ENCODE measurements at places on chromosomes 12 and 14.

DNA sequence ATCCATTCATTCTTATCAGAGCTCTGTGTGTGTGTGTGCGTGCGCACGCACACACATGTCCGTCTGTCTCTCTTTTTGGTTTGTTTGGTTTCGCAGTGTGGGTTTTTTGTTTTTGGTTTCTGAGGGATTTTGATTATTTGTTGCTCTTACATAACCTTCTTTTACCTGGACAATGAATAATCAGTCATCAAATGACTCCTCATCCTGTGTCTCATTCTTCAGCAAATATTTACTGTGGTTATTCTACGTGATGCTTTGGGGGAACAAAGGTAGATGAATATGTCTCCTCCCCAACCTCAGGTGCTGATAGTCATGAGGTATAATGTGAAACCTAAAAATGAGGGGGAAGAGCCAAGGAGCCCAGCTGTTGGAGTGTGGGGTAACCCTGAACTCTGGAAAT, 92.4 kb downstream of the SAMD4A start:
- DNase-seq: no peak

GRCh38 chr14:31154956-31155355, 52.6 kb downstream of the HECTD1 start:
- DNase-seq: no peak

GRCh38 chr12:131943389-131943788, 6.4 kb upstream of the EP400 start:
- DNase-seq: no peak

DNA sequence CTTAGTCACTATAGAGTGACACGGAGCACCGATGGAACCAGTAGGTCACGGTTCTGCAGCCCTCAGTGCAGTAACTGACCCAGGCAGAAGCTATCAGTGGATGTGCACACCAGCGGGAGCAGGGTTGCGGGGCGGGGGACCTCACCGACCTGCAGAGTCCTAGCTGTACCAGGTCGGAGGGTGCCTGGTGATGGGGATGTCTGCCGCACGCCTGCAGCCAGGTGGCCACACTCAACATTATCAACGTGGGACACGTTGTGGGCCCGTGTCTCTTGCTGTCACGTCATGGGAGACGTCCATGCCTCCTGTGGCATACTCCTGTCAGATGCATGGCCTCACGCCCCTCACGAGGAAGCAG, 55.2 kb downstream of the ADGRD1 start:
- no peak for DNase-seq

DNA sequence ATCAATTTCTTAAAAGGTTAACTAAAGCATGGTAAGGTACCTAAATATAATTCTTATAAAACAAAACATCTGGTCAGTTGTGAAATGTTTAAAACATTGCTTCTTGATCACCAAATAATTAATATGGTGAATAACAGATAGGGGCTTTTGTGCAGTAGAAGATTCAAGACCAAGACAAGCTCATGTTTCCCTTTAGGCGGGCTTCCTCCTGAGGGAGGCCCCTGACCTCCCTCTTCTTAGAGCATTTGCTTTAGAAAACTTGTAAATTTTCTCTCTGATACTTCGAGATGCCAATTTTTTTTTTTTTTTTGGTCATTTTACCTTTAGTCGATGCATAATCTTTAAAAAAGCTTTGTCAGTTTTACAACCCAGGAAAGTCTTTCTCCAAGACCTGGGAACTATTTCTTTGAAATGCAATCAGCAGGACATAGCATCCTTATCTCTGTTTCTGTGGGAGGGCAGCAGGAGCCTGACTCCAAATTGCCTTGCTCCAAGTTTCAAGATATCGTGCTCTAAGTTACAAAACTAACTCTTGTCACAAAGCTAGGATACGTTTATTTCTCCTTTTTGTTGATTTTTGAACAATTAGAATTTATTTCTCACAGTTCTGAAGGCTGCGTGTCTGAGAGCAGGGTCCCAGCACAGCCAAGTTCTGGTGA, 66.6 kb upstream of the BICD1 start:
- no peak for DNase-seq

DNA sequence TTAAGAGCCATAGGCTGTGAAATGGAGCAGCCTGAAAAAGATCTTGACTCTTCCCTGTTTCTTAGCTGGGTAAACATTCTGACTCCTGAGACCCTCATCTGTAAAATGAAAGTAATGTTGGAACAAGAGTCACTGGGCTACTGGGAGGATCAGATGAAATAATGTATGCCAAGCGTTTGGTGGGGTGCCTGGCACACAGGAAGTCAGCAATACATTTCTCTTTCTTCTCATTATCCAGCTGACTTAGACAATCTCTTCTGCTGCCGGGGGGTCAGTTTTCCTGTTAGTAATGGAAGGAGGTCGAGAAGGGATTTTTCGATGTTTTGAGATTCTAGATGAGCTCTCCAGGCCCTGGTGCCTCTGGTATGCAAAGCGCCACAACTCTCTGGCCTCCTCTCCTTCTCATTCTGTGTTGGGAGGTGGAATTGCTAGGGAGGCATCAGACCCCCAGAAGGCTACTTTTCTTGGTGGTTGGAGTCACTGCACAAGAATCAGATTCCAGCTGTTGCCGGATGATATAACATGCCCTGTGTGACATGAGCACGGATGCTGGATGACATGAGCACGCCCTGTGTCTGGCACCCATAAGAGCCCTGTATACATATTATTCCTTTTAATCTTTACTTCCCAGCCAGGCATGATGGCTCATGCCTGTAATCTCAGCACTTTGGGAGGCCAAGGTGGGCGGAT, 4.3 kb downstream of the OASL start:
- DNase-seq: no peak

GRCh38 chr12:20372326-20373096, 4.2 kb downstream of the PDE3A start:
- DNase-seq: no peak

- no peak for DNase-seq
Observed at GRCh38 chr12:6725350-6725749, 1.5 kb downstream of the COPS7A start.

DNA sequence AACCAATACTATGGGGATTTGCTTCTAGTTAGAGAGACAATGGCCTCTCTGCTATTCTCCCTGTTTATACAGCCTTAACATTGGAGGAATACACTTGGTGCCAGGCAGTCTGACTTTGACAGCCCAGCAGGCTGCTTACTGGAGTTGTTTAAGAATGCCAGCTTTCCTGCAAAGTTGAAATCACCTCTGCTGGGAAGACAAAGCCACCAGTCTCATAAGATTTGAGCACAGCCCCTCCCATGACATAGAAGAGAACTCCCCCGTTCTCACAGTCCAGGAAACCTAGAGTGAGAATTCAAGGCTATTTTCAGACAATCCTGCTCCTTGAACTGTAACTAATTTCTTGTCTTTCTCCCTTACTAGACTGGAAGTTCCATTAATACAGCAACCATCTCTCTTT, 21.1 kb upstream of the CATSPERB start:
- DNase-seq: no peak

- peak; percentile 19 for DNase-seq
Observed at GRCh38 chr12:54749191-54749818, 101.1 kb upstream of the DCD start.

GRCh38 chr14:72183631-72184030, 251.4 kb downstream of the RGS6 start:
- no peak for DNase-seq

DNA sequence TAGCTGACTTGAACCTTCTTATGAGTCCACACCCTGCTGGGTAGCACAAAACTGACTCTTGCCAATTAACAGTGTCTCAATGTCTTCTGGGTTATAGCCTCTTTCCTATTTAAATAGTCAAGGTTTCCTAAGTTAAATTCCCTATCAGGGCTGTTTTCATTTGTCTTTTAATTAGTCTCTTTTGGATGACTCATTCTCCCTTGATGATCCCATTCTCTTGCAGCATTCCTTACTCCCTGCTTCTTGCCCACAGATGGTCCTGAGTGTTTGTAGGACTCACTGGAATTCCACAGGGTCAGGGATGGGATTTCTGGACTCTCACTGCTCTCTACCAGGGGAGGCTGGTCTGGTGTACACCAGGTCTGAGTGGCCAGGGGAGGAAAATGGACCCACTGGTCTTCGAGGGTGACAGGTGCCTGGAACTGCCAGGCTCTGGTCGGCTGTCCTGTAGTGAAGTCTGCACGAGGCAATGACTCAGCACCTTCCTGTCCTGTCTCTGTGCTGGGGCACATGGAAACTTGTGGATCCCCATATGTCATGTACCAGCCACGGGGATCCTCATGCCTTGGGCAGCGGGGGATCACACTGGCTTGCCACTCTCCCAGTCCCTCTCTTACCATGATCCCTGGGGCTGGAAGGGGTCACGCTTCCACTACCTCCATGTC, 236.5 kb upstream of the PELI2 start:
- DNase-seq: no peak

GRCh38 chr14:98684468-98684867, 587.5 kb downstream of the BCL11B start:
- no peak for DNase-seq

DNA sequence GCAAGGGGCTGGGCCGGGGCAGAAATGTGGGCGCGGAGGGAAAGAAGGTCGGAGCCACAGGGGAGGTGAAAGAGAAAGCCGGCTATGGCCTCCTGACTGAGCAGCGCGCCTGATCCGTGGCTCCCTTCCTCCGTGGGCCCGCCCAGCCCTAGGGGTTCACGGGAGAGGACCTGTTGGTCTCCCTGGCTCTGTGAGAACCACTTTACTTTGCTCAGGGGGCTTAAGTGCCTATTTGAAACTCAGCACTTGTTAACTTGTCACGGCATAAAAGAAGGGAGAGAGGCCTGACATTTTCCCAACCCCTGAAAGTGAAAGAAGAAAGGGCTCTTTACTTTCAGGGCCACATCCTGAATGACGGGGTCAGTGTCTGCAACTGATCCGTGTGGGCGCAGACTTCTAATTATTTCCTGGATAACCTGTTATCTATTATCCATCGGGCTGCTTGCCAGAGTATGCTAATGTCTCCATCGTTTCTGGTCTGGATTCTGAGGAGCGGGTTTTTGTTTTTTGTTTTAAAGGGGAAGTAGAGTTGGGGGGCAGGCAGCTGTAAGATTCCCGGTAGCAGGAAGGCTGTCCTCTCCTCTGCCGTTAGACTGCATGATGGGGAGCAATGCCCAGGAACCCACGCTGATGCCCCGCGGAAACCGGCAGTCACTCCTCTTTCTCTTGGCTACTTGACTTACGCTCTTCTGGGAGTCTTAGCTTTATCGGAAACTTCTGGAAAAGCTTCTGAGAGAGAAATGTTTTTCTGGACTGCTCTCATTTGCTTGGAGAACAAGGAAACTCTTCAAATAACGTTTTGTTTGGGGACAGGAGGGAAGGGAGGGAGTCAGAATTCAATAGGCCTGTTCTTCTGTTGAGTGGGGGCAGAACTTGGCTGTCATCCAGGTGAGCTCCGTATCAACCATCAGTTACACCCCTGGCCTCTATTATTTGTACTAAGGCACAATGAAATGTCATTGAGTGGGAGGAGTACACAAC, 127.7 kb upstream of the MAX start:
- no peak for DNase-seq

DNA sequence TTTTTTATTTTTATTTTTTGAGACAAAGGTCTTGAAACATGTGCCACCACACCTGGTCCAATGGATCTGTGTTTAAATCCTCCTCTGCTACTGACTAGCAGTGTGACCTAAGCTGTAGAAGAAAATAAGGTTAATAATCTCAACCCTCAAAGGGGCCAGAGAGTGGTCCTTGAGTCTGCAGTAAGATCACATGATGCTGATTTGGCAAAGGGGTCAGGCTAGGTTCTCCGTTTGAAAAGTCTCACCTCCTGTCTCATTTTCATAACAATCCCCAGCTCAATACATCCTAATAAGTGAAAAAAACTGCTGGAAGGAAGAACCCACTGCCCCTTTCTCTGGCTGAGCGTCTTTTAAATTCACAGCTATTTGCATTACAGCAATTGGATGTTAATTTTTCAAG, 8.0 kb upstream of the TEP1 start:
- no peak for DNase-seq

DNA sequence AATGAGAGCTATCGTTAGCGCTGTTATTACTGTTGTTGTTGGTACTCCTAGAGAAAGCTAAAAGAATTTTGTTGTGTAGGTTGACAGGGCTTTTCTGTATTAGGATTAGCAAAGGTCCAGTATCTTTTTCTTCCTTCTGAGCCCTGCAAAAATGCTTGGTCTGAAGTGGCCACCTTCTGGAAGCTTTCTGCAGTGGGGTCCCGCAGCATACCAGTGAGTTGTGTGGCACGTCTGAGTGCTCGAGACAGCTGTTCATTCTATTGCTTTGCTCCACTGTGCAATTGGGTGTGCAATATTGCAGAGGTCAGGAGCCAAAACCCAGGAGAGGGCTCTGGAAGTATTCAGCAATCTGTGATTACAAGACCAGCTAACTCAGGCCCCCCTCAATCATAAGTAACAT, 57.1 kb downstream of the CCDC60 start:
- DNase-seq: no peak

GRCh38 chr14:102799684-102800562, 22.7 kb downstream of the TRAF3 start:
- no peak for DNase-seq
